SJSA1 (cell line): ENCODE measurements at places on chromosomes 3 and 15. TPM values are rescaled to one million over a fixed set of nuclear protein-coding genes. Genes with fewer than 3 reads are reported as not detected.

Gene RTP1
- not detected in 2 replicates for total RNA-seq

Gene CRTAP
- total RNA-seq = 116 and 189 TPM in 2 replicates

Gene STRIT1
- not detected in 2 replicates for total RNA-seq

DNA sequence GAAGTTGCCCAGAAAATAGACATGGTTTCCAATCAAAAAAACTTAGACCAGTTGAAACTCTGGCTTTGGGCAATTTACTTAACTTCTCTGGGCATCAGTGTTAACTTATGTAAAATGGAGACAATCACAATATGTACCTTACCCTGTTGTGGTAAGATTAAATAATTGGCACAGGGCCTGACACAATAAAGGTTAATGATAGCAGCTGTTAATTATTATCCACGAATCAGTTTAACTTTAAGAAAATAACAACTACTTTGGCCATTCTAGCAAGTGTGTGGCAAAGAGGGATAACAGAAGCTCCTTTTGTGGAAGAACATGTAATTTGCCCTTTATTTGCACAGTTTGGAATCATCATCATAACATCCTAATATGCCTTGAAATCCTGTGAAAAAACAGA, 787.6 kb downstream of the FHIT start:
- DNase-seq = no peak

- DNase-seq = no peak
Measured at GRCh38 chr15:27481768-27482167, 510.8 kb downstream of the GABRG3 start.

- DNase-seq = no peak
Measured at GRCh38 chr15:63296195-63296594, 18.8 kb downstream of the APH1B start.

- no peak for DNase-seq
Measured at GRCh38 chr3:175695251-175695650, 836.1 kb downstream of the NAALADL2 start.

DNA sequence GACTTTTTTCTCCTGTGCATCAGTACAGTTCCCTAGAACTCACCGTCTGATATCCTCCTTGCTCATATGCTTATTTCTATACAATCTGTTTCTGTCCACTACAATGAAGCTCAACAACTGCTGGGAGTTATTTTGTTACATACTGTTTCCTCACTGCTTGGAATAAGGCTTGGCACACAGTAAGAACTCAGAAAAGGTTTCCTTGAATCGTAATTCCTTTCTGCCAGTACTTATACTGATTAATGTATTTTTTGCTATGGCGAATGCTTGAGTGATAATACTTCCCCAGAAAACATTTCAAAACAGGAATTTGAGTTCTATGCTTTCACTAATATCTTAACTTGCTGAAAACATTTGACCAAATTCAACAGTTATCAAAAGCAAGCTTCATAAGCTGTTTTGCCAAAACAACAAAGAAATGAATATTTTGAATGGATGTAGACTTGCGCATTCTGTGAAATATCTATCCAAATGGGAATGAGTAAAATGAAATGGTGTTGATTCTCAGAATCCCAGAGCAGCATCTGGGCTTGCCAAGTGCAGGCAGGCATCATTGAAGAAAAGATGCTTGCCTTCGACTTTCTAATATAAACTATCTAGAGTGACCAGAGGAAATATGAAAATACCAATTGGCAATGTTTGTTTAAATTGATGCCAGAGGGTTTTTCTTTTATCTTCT, 286.3 kb downstream of the RAP2B start:
- no peak for DNase-seq

GRCh38 chr15:67825881-67826716, 790 bp downstream of the SKOR1 start:
- no peak for DNase-seq
